C1 segment of cervical spinal cord (tissue), 14 donors: ENCODE measurements at places on chromosomes 3 and 15.

DNA sequence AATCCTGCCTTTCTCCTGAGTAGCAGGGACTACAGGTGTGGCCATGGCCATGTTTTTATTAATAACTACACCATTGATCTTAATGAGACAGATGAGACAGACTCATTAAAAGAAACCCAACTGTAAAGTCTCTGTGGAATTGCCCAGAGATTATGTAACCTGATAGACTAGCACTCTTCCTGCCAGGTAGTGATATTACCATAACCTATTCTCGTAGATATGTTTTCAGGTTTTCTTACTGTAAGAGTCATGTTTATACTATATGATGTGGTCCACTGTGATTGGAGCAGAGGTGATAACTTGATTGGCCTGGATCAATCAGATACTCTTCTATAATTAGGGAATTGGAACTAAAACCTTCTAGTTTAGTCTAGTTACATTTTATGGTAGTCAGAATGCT lies 93.7 kb downstream of the NFKBIZ start:
- no peak for DNase-seq

DNA sequence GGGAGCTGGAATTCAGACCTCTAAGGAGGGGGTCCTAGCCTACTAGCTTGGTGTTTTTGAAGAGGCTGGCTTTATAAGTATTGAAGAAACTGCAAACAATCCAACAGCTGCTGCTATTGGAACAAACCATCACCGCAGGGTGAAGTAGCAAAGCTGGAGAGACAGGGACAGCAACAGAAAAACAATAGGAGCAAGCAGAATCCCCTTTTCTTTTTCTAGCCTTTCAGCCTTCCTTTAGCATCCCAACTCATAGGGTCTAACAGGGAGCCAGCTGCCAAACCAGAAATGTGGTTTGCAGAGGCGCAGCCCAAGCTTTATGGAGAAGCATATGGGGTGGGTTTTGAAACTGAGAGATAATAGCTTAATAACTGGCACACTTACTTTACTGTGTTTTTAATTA lies 106.2 kb upstream of the CHMP2B start:
- no peak for DNase-seq

GRCh38 chr15:80660119-80660518 lies 35.0 kb upstream of the ABHD17C start:
- no peak for DNase-seq

GRCh38 chr15:68631601-68632051 lies 52.8 kb downstream of the CORO2B start:
- no peak for DNase-seq

- no peak for DNase-seq
These were observed 80.9 kb downstream of the PDE8A start for GRCh38 chr15:85062560-85062959.

- DNase-seq: no peak
These were observed 1.2 kb downstream of the CLN6 start for GRCh38 chr15:68228143-68228970.

- DNase-seq: no peak
These were observed 699.8 kb upstream of the GBE1 start for GRCh38 chr3:82461049-82461889.

- DNase-seq: no peak
These were observed 1.4 kb downstream of the TNIK start for GRCh38 chr3:171458864-171459136.

DNA sequence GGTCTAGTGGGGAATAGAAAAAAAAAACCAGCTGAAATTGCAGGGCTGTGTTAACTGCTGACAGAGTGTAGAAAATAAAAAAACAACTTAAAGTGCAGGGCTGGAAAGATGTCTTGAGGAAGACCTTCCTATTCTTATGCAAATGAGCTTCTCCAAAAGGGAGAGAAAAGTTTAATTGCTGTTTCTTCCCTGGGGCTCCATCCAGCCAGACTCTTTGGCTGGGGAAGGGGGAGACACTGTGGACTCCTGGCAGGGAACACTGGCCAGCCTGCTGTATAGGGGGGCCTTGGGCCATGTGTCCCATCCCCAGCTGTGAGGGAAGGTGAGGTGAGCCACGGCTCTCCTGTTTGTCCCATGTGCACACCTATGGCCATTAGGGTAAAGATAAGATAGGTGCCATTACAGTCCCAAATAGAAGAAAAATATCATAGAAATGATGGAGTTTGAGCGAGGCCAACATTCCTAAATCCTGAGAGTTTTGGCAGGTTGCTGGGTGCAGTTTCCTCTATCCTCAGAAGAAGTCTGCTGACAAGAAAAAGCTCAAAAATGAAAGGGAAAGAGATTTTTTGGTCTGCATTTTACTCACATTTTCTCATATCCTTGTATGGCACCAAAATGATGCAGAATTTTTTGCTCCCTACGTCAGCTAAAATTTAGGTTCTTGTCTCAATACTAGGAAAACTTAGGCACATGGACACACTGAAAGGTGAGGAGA lies 901.7 kb downstream of the PLOD2 start:
- no peak for DNase-seq

- no peak for DNase-seq
These were observed 55.5 kb downstream of the DLG1 start for GRCh38 chr3:197242784-197243432.

- no peak for DNase-seq
These were observed 54.9 kb downstream of the SLCO3A1 start for GRCh38 chr15:91908391-91908790.

DNA sequence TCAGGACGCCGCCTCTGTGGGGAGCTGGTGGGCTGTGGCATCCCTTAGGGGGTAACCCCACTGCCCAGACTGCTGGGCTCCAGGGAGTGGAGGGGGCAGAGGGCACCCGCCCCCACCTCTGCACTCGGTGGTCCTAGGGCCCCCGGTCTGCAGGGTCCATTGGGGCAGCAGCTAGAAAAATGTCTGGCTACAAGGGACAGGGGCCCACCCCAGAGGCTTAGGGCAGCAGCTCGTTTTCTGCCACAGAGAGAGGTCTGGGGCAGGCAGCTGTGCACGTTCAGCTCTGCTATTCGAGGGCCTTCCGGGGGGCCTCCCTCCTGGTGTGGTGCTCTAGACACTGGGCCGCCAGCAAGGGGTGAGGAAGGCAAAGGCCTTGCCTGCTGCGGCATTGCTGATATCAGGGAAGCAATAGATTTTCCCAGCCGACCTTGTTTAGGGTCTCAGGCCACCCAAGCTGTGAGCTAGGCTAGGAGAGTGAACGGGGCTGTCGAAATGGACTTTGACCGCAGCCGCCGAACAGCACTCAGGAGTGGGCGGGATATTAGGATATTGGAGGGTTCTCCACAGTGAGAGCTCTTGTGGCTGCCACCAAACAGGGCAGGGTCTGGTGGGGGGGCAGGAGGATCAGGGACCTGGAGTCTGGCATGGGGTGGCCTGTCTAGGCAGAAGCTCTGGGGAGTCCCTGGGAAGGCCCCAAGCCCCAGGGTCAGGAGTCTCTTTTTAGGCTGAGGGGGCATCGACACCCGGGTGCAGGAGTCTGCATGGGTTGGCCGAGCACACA lies 61.4 kb upstream of the KLF13 start:
- DNase-seq: no peak

DNA sequence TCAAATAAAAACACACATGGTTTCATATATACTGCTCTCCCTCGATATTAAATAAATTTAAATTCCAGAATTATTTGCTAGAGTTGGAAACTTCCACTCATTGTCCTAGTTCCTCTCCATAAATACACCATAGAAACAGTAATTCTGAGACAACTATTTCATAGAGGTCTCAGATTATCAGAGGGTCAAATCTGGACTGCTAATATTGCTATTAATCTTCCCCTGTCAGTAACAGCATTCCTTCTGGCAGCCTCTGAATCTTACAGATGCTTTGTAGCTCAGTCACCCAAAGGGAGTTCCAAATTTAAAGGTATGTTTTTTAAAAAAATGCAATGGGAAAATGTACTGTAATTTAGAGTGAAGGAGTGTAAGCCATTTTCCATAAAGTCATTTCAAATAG lies 428.8 kb downstream of the PYDC2 start:
- DNase-seq: no peak

- no peak for DNase-seq
These were observed 25.7 kb upstream of the MB21D2 start for GRCh38 chr3:192943393-192943792.
